ENCODE measurements at places on chromosomes 6 and 20.

DNA sequence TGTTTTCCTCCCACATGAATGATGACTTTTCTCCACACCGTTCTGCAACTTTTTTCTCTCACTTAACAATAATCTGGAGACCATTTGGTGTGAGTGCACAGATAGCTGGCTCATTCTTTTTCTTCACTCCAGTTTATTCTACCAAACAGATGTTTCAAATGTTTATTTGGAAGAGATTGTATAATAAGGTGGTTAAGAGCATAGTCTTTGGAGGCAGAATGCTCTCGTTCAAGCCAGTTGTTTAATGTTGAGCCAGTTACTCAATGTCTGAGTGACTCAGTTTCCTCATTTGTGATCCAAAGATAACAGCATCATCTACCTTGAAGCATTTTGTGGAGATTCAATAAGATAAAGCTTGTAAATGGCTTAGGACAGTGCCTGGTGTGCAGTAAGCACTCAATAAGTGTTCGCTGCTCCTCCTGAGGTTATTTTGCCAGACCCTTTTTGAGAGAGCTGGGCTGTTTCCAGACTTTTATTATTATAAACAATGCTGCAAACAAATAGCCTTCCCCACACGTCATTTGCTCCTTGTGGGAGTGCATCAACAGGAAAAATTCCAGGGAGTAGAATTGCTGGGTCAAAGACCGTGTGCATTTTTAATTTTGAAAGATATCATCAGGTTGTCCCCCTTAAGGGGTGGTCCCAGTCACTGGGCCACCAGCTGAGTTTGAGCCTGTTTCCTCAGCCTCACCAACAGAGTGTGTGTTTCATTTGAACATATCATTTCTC lies 70.6 kb downstream of the VEGFA start:
- DNase-seq: no peak

DNA sequence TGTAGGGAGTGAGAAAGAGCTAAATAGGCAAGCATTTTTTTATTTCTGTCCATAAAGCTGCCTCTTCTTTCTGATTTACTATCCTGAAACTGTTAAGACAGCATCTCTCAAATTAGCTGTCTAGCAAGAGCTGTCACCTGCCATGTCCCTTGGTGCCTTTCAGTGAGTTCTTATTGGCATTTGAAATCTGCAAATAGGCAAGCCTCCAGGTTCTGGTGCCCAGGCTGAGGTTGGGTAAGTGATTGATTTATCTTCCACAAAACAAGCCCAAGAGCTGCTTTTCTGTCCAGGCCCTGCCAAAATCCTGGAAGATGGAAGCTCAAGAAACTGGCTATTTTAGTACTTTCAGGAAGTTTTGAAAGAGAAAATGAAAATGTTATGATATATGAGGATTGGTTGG lies 22.4 kb downstream of the MANEA start:
- no peak for DNase-seq

DNA sequence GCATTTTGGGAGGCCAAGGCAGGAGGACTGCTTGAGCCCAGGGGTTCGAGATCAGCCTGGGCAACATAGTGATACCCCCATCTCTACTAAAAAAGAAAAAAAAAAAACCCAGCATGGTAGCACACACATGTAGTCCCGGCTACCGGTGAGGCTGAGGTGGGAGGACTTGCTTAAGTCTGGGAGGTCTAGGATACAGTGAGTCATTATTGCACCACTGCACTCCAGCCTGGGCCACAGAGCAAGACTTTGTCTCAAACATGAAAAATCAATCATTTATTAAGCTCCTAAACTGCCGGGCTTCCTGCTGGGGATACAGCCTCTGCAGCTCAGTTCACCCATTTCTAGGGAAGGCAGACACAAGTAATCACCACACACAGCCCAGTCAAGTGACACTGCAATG lies 7.3 kb upstream of the USP45 start:
- no peak for DNase-seq

DNA sequence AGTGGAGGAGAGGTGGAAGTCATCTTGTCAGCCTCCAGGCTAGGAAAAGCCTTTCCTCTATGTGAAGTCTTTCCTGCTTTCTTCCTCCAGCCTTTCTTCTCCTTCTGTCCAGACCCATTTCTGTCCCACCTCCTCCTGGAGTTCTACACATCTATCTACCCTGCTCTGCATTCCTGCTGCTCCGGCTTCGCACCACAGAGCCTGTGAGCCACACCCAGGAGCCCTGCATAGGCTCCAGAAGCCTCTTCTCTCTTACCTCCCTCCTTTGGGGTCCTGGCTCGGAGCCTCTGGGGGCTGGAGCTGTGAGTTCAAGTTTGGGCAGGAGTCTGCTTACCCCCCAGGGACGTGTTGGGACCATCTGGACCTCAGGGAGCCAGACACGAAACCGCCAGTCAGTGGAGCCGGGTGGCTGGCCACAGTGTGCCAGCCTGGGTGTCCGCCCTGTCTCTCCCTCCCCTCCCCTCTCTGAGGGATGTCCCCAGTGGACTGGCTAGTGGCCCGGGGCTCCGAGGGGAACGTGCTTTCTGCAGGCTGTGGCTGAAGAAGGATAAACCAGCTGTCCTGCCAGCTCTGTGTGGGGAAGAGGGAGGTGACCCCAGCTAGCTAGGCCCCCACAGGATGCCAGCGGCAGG lies 99.2 kb downstream of the VEGFA start:
- DNase-seq: no peak

- DNase-seq: no peak
Measured at GRCh38 chr6:158329531-158329930, 17.3 kb downstream of the TULP4 start.

- DNase-seq: no peak
Measured at GRCh38 chr20:17023036-17023435, 203.8 kb upstream of the PCSK2 start.

DNA sequence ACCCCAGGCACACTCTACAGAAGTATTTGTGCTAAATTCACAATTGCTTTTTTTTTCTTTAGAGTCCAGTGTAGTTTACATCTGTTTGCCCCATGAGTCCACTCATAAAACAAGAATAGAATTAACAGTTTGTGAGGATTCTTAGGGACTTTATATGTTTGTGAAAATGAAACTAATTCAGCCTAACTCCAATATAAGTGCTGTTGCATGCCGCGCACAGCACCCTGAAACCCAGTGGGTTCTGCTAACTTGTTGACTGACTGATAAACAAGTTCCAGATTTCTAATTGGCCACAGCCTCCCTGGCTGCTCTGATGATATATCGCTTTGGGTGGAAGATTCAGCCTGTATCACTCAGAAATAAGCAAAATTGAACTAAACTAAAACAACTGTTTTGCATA lies 561.4 kb downstream of the PKHD1 start:
- DNase-seq: no peak

GRCh38 chr6:43817192-43817591 lies 47.2 kb downstream of the VEGFA start:
- no peak for DNase-seq

- DNase-seq: peak; percentile 30
Measured at GRCh38 chr6:144415835-144416237, 130.7 kb downstream of the UTRN start.

- DNase-seq: no peak
Measured at GRCh38 chr6:168557512-168557911, 116.5 kb downstream of the SMOC2 start.

DNA sequence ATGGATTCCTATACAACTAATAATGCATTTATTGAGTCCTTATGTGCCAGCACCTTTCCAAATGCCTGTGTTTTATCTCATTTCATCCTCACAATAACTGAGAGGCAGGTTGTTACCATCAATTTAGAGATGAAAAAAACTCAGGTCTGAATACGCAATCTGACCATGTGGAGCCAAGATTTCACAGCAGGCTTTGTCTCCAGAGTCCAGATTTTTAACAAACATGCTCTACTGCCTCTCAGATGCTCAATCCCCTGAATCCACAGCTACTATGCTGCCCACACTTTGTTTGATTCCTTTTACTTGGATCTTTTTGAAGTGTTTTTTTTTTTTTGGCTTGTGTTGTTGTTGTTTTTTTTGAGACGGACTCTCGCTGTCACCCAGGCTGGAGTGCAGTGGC lies 46.8 kb downstream of the B4GALT5 start:
- no peak for DNase-seq

DNA sequence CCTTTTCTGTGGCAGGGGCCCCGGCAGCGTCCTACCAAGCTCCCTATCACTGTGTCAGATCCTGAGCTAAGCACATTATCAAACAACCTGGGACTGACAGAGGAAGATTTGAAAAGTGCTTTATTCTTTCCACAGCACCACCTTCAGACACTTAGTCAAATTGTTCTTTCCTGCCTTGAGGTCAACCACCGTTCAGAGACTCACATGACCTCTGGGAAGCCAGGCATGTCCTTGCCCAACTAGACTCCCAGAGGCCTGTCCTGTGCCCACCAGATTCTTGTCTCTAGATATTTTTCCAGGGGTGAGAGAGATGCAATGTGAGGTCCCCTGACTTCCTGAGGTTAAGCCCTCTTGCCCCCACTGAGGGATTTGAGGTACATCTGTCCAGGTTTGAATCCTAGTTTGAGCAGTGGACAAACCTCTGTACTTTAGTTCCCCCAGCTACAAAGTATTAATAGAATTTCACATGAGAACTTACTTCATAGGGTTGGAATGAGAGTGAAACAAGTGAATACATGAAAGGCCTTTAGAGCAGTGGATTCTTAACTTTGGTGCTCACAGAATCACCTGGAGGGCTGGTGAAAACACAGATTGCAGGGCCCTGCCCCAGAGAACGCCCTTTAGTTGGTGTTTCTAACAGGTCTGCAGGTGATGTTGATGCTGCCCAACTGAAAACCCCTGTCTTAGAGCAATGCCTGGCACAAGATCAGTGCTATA lies 179.8 kb downstream of the CLIC5 start:
- DNase-seq: no peak

DNA sequence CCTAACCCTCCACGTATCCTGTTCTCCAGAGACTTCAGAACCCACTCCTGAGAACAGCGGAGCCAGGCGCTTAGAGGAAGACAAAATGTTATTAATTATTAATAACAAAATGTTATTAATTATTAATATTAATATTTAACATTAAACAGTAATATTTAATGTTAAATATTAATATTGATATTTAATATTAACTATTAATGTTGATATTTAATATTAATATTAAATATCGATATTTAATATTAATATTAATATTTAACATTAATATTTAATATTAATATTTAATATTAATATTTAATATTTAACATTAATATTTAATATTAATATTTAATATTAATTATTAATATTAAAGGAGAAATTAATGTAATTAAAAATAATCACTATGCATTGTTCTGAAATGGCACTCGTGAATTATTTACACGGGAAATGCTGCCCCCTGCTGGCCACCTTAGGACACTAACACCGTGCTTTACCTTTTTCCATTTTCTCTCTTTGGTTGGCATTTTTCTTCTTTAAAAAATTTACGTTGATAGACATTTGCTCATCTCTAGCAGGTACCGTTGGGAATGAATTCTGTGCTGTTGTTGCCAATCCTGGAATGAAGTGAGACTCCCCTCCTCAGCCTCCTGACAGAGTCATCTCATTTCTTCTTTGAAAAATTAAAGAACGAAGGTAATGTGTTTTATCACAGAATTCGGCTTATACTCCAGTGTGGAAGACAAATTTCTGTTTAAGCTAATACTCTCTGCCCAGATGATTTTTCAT lies 7.5 kb upstream of the GGTLC1 start:
- no peak for DNase-seq

GRCh38 chr20:35619196-35620095 lies 3.8 kb downstream of the SPAG4 start:
- peak; percentile 54 for DNase-seq

DNA sequence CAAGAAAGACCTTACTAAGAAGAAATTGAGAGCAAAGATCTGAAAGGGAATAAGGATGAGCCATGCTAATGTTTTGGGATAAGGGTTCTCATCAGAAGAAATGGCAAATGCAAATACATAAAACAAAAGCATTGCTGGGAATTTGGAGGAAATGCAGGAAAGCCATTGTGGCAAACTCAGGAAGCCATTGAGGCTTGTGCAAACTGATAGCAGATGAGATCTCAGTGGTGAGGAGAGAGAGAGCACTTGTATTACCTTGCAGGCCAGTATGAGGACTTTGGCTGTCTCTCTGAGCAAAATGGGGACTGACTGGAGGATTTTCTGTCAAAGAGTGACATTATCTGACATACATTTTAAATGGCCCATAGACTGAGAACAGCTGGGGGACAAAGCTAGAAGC lies 103.0 kb downstream of the ADGRB3 start:
- DNase-seq: no peak

- no peak for DNase-seq
Measured at GRCh38 chr6:121940728-121941127, 458.7 kb upstream of the HSF2 start.

DNA sequence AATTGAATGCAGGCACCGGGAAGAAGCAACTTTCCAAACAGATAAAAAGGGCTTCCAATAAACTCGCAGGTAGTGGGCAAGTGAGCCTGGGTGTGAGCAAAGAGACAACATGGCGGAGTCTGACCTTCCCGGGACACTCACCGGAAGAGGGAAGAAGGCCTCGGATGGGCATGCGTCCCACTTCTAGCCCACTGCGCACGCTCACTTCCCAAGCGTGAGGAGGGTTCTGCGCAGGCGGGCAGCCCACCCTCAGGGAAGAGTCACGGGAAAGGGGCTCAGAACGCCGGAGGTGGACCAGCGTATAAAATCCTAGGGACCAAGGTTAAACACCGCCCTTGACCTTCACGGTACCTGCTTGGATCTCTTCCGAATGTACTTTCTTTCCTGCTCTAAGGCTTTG lies 95.5 kb upstream of the AFDN start:
- DNase-seq: no peak

GRCh38 chr6:146209942-146210341 lies 181.1 kb downstream of the GRM1 start:
- DNase-seq: no peak

DNA sequence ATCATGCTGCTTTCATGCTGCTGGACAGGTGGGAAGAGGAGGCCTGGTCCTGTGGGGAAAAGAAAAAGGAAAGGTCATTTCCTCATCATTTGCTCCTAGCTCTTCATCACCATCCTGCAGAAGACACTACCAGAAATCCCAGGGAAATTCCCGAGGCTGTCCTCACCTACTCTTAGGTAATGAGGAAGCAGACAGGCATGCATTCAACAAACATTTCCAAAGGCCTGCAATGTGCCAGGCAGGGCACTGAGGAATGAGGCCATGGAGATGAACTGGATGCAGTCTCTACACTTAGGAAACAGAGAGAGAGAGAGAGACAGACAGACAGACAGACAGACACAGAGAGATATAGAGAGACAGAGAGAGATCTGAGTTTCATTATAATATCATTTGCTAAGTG lies 83.0 kb upstream of the MRPS10 start:
- no peak for DNase-seq

- DNase-seq: no peak
Measured at GRCh38 chr6:89045576-89045975, 35.0 kb upstream of the PNRC1 start.
